Iris pigment epithelial cell (primary cell): ENCODE measurements at places on chromosomes 16 and 17.

DNA sequence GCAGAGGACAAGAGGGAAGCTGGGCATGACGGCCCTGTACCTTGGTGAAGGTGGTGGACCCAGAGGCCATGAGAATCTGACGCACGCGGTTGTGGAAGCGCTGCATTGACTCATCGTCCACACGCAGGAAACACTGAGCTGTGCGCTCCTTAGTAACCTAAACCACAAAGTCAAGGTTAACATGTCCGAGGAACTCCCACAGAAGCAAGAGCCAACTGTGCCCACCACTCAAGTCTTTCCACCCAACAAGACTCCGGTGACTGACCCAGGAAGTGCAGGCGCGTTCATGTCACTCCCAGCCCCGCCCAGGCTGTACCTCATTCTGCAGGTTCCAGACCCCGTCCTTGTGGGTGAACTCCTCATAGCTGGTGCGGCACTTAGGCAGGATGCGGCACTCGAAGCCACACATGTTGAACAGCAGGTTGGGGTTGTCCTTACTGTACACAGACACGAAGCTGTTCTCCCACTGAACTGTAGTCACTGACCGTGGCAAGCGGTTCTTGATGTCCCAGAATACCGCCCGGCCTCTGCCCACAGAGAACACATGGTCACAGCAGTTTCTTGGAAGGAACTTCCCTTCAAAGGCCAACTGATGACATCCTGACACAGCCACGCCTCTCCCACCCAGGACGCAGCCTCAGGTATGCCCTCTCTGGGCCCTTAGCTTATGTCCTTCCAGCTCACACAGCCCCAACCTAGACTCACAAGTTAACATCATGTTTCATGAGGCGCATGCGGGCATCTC is 11.5 kb downstream of the PRPF8 start:
- no peak for DNase-seq

DNA sequence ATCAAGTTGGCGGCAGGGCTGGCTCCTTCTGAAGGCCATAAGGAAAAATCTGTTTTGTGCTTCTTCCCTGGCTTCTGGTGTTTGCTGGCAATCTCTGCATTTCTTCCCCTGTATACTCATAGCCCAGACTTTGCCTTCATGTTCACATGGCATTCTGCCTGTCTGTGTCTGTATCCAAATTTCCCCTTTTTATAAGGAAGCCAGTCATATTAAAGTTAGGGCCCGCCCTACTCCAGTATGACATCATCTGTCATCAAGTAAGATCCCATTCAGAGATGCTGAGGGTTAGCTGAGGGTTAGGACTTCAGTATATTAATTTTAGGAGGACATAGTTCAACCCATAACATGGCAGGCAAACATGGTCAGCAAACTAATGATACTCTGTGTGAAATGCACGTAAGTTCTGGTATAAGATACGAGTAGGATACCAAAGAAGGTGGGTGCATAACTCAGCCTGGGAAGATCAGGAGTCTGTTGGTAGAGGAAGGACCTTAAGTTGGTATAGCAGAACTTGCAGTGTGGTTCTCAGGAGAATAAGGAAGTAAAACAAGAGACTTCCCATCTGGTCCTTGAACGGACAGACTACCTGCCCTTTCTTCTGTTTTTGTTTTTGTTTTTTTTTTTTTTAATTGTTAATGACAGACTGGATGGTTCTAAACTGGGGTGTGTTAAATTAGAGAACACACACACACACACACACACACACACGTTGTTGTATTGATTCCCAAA is 13.9 kb downstream of the MAP2K6 start:
- DNase-seq, result no peak

DNA sequence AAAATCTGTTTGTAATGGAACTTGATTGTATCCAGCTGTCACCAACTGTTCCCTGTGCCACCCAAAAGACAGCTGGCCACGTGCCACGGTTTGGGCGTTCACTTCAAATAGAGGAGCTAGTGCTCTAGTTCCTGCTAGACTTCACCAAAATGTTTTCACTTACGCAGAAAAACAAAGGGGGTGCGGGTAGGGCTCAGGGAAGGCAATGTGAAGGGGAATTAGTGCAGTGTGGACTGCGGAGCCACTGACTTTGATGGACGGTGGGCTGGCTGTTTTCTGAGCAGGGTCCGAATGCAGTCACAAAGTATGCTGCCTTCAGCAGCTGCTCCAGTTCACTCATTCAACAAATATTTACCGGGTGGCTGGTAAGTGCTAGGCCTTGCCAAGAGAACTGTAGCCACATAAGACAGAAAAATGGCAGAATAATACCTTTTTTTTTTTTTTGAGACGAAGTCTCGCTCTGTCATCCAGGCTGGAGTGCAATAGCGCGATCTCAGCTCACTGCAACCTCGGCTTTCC is 7.6 kb upstream of the CYTH1 start:
- peak; percentile 79 for DNase-seq

DNA sequence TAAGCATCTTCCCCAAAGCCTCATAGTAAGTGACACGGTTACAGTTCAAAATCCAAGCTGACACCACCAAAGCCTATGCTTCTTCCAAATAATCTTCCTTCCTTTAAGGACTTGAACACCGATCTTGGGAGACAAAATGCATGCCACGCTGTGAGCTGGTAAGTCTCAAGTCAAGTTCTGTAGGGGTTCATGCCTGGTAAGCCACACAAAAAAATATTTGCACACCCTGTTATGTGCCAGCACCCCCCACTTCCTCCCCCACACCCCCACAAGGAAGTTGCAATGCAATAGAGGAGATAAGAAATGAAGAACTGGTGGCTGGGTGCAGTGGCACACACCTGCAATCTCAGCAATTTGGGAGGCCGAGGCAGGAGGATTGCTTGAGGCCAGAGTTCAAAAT is 5.6 kb downstream of the NOG start:
- DNase-seq, result no peak

DNA sequence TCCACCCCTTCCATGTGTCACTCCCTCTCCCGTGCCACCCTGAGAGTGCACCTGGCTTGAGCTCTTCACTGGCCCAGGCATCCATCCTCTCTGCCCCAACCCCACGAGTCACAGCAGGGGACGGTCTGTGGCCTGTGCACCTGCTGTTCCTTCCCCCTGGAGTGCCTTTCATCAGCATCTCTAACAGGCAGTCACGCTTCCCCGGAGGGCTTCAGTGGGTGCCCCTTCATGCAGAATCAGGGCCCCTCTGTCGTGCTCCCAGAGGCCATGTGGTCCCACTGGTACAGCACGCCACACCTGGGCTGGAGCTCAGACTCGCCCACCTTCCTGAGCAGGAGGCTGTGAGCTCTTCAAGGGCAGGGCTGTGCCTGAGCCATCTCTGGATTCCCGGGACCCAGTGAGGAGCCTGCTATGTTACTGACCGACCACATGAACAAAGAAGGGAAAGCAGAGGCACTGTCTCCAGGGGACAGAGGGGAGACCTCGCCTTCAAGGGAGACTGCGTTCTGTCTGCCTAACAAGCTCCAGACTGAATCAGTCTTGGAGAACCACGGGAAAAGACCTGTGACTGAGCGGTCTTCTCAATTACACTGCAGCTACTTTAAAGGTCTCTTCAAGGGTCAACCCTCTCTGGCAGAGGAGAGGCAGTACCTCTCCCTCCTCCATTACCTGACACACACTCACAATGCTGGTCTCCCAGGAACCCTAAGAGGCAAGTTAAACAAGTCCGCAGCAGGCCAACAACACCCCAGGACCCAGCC is 78.8 kb upstream of the DOC2B start:
- no peak for DNase-seq

DNA sequence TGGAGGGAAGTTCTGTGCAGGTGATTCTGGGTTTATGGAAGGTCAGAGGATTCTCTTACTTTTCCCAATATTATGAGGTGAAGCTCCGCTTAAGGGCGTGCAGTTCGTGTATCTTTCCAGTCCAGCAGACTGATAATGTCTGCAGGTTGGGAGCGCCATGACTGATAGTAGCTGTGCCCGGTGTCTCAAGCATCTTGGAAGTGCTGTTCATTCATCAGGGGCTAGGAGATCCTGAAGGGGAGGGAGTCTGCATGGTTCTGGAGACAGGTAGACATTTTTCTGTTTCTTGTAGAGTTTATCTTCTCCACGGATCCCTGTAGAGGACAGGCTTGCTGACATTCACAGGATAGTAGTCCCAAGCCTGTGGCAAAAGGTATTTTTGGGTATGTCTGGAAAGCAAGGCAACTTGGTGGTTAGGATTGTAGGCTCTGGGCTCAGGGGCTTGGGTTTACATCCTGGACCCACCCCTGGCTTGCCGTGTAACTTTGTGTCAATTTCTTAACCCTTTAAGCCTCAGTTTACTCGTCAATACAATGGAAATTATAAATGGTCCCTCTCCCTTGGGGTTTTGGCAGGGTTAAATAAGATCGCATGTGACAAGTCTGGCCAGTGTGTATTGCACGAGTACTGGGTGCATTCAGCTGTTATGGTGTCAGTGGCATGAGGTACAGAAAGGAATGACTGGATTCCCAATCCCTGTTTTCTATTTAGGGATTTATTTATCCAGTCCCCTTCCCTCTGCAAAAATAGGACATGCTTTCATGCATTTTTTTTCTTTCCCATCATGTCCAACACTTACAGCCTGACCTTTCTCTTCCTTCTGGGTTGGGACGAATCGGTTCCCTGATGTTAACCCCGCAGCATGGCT is 8.2 kb downstream of the HLF start:
- no peak for DNase-seq

DNA sequence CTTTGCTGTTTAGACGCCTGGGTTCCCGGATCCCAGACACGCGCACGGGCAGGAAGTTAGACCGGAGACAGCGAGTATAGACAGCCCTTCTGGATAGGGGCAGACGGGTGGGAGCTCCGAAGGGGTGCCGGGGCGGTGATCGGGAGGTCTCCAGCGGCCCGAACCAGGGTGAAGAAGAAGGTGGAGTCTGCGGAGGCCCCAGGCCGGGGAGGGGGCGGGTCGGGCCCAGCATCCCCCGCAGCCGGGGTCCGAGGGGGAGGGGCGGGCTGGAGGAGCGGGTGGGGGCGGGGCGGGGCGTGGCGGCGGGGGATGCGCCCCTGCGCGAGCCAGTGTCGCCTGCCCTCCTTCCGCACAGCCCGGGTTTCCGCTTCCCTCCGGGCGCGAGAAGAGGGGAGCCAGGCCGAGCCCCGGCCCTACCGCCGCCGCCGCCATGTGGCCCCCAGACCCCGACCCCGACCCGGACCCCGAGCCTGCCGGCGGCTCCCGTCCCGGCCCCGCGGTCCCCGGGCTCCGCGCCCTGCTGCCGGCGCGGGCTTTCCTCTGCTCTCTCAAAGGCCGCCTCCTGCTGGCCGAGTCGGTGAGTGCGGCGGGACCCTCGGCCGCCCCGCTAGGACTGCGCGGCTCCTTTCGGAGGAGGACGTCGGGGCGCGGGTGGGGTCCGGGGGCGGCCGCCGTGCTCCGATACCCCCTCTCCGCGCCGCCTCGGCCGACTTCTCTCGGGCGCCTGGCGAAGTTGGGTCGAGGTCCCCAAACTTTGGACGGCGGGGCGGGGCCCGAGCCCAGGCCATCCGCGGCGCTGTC is at the start of gene CMTM3:
TSS of gene CMTM3 (plus strand) at position 329 of the 801 bp plus-strand sequence. CDS start at position 431, 102 bp downstream.
- DNase-seq, result peak; percentile 67

- DNase-seq, result no peak
Observed at GRCh38 chr17:7882068-7882467, 6.5 kb upstream of the CHD3 start.

DNA sequence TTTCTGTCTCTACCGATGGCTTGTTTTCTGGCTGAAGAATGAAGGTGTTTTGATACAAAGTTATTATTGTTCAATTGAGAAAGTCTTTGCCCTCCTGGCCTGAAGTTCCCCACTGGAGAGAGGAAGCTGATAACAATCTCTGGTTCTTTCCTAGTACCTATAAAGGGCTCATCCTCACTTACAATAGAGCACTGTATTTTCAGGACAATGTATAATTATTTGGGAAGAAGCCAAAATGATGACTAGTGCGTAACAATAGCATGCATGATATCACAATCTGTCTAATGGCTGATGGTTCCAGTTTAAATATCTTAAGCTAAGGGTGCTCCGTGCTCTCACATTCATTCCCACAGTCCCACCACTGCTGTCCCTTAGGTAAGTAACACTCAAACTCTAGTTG is 230.7 kb downstream of the IRX3 start:
- no peak for DNase-seq

GRCh38 chr17:60846175-60846574 is 168.5 kb downstream of the BCAS3 start:
- peak; percentile 15 for DNase-seq

DNA sequence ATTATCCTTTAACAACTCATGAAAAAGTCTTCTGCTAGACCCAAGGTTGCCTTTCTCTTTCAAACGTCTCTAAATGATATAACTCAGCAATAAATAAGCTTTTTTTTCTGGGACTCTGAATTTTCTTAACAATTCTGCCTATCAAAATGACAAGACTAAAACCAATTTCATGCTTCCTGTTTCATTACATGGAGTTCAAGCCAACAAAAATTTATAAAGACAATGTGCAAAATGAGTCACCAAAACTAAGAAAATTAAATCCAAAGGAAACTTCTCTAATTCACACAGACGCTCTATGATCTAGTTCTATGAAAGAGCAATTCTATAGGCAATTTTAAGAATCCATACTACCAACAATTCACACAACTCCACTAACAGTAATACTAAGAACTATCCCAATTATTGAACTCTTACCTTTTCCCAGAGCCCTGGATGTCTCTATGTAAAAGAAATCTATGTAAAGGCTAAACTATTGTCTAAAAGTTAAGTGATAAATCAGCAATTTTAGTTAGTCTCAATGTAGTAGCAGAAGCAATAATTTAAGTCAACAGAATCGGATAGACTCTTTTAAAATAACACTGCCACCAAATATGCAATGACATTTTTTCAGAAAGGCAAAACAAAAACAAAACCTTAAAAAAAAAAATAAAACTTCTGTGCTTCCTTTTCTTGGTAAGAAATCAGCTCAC is 44.2 kb downstream of the ZZEF1 start:
- DNase-seq, result no peak

GRCh38 chr17:45382226-45382625 is 50.4 kb downstream of the ARHGAP27 start:
- no peak for DNase-seq

DNA sequence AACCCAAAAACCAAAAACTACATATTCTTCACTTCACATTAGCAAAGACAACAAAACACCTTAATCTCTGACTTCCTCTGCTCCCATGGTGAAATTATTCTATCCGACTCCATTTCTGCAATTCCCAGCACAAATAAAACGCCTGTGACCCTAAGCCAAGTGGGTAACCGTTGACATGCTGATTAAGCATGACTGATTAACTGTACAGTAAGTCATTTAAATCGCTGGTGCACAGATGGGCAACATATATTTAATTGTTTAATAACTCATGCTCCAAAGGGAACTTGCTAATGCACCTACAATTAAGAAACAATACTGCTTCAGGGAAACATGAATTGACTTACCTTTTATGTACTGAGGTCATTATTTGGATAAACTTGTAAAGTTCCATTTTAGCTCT is 436.7 kb downstream of the KIF2B start:
- no peak for DNase-seq

GRCh38 chr17:68349157-68349556 is 57.9 kb downstream of the ARSG start:
- no peak for DNase-seq

DNA sequence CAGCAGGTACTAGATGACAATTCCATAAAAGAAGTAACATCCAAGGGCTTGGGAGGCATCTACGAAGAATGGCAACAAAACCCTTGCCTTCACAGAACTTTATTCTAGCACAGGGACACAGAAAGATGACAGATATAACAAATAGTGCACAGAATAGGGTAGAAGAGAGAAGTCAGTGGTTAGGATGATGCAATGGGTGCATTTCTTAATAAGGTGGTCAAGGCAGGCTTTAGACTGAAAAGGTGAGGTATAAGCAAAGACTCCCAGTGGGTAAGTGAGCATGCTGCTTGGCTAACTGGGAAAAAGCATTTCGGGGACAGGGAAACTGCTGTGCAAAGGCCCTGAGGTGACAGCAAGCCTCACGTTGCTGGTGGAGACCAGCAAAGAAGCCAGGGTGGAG is 175.9 kb downstream of the XYLT1 start:
- no peak for DNase-seq

- DNase-seq, result no peak
Observed at GRCh38 chr17:27810211-27810901, 10.0 kb upstream of the NOS2 start.
